Caco-2 (cell line): ENCODE measurements at places on chromosomes 3 and 15.
A peak's percentile ranks its signal among the peaks of the same experiment; 100 is the strongest.

- no peak for DNase-seq
Observed at GRCh38 chr15:90327311-90327710, 24.8 kb upstream of the ZNF774 start.

GRCh38 chr15:31397851-31398661 lies 71.4 kb downstream of the KLF13 start:
- no peak for DNase-seq

GRCh38 chr3:46926871-46927717 lies 49.5 kb downstream of the CCDC12 start:
- peak; percentile 24 for DNase-seq

- DNase-seq = no peak
Observed at GRCh38 chr3:46725621-46726314, 8.1 kb upstream of the PRSS50 start.
